ENCODE measurements at places on chromosomes 11 and 22.
A peak's percentile ranks its signal among the peaks of the same experiment; 100 is the strongest.

DNA sequence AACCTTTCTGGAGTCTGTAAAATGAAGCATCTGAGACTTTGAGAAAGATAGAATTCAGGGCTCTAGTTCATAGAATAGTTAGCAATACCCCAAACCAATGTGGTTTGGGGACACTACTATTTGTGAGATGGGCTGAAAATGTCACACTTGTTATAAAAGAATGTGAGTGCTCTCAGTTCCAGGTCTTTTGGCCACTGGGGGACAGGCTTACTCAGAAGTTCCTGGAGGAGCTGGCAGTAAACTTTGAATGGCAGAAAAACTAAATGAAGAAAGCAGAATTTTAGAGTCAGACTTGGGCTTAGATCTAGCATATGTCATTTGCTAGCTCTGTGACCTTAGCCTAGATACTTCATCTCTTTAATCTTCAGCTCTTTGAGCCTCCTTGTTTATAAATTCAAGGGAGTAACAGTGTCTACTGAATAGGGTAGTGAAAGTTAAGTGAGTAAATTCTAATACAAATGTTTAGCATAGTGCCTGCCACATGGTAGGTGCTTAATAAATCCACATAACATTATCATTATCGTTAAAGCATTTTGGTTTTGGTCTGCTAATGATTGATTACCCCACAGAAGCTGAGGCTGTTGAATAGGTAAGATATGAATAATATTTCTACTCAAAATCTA is 3.7 kb downstream of the LYVE1 start:
- no peak for DNase-seq

GRCh38 chr22:49097966-49098365 is 729.7 kb downstream of the BRD1 start:
- DNase-seq: no peak

GRCh38 chr22:30116362-30117117 is 36.3 kb downstream of the HORMAD2 start:
- DNase-seq: no peak

- no peak for DNase-seq
These were observed 3.2 kb downstream of the NCF4 start for GRCh38 chr22:36863979-36864378.

GRCh38 chr11:130145311-130145812 is 14.2 kb upstream of the ST14 start:
- no peak for DNase-seq

- no peak for DNase-seq
These were observed 106.9 kb downstream of the SYN3 start for GRCh38 chr22:32951076-32951806.

DNA sequence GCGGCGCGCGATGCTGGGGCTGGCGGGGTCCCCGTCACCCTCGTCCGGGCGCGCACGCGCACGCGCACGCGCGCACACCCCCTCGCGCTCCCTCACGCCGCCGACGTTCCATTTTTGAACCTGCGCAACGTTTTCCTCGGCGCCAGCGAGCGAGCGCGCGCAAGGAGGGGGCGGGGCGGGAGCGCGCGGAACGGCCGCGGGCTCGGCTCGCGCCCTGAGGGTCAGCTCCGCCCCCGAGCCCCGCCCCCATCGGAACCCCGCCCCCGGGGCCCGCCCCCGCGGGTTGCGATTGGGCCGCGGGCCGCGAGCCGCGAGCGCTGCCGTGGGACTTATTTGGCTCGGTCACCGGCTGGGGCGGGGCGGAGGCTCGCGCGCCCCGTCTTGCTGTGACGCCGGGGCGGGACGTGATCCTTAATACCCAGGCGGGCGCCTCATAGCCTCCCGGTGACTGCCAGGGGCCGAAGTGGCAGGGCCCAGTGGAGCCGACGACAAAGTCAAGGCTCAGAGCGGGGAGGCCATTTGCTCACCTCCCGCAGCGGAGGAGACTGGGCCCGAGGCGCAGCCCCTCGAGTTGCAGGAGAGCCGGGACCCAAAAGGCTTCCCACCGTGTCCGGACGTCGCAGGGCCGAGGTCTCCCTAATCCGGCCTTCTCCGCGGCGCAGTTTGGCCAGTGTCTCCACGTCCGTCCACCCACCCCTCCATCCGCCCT is at the start of gene CBX7:
CBX7 (minus strand) TSS at position 170 of the 709 bp plus-strand sequence. CDS start 236 bp downstream, outside the sequence.
- DNase-seq: peak; percentile 100

- DNase-seq: no peak
These were observed 134.9 kb downstream of the MYO18B start for GRCh38 chr22:25876871-25877270.

GRCh38 chr11:105328061-105328460 is 188.5 kb upstream of the CARD18 start:
- no peak for DNase-seq

GRCh38 chr11:65572356-65573051 is at the start of gene FAM89B:
FAM89B (plus strand) TSS chr11:65572538; CDS start chr11:65572670, 132 bp downstream.
- peak; percentile 87 for DNase-seq

GRCh38 chr11:834371-835316 is 1.9 kb downstream of the CD151 start:
- no peak for DNase-seq

DNA sequence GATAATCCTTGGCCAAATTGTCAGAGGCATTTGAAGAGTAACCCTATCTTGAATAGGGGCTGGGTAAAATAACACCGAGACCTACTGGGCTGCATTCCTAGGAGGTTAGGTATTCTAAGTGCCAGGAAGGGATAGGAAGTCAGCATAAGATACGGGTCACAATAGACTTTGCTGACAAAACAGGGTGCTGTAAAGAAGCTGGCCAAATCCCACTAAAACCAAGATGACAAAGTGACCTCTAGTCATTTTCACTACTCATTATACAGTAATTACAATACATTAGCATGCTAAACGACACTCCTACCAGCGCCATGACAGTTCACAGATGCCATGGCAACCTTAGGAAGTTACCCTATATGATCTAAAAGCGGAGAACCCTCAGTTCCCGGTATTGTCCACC is 964 bp upstream of the REXO2 start:
- DNase-seq: no peak

DNA sequence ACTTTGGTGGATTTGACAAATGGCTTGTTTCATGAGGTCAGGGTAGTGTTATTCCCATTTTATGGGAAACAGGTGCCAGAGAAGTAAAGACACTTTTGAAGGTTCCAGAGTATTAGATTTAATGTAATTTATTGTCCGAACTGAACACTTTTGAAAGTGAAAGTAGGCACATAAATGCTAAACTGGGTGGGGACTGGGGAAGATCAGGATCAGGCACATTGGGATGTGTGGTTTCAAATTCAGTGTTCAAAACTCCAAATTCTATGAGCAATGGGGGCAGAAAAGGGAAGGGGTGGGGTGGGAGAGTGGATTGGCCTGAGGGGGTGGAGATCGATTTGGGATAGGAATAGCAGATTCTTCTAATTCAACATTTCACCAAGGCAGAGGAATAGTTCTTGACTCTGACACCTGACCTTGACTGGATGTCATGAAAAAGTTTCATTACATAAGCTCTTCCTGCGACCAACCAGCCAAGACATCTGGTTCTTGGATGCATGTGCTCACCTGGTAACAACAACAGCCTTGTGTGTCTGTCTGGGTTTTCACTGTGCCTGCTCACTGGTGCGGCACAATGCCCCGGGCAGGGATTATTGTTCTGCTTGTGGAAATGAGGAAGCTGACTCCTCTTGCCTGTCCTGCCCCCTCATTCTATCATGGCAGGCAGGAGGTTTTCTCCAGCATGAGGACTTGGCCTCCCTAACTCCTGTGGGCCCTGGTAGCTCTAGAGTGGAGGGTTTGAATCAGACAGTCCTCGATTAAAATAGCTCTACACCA is 10.8 kb downstream of the PPFIBP2 start:
- no peak for DNase-seq

GRCh38 chr11:66112041-66112491 is 42.0 kb downstream of the PACS1 start:
- DNase-seq: no peak

- no peak for DNase-seq
These were observed 2.0 kb upstream of the NLRX1 start for GRCh38 chr11:119166368-119167076.

DNA sequence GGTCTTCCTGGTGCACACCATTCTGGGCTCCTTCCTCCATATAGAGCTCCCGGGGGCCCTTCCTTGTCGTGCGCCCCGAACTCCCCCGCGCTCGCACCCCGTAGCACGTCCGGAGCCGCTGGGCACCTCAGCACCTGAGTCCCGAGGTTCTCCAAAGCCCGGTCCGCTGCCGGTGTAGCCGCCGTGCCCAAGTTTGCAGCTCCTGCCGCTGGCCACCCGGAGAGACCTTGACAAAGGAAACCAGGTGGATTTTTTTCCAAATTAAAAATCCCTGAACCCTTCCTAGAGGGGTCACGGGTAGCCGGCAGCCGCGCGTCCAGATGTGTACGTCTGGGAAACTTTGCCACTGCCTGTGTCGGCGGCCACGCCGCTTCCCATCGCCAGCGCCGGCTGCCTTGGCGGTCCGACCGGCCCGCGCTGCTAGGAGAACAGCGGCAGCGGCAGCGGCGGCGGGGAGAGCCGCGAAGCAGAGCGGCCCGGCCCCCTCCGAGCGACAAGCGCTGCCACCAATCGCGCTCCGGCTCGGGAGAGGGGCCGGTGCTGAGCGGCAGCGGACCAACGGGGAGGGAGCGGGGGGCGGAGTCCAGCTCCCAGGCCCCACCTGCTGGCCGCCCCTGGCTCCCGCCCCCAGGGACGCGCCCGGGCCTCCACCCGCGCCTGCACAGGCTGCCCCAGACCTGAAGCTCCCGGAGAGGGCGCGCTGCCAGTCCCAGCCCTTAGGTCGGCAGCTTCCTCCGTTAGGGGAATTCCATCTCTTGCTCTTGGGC is at the start of gene GALNT18:
GALNT18 (minus strand) TSS at position 433 of the 767 bp plus-strand sequence.
- DNase-seq: peak; percentile 99

DNA sequence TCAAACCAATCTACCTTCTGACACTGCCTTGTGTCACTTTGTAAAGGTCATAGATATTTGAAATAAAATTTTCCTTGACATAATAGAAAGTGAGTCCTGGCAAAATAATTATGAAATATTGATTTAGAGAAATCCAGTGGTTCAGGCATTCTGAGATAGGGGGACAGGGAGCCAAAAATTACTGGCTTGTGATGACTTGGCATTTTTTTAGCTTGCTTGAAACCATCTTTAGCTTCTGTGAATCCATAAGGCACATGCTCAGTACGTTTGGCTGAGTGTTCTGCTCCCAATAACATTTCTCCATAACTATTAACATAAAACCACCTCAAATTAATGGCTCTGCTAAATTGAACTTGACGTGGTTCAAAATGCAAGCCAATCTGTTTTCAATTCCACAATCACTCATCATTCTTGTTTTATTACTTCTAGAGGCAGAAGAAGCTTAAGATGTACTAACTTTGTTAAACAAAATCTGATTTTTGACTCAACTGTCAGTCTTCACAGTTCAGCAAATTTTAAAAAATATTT is 209.0 kb downstream of the LRRC4C start:
- no peak for DNase-seq

DNA sequence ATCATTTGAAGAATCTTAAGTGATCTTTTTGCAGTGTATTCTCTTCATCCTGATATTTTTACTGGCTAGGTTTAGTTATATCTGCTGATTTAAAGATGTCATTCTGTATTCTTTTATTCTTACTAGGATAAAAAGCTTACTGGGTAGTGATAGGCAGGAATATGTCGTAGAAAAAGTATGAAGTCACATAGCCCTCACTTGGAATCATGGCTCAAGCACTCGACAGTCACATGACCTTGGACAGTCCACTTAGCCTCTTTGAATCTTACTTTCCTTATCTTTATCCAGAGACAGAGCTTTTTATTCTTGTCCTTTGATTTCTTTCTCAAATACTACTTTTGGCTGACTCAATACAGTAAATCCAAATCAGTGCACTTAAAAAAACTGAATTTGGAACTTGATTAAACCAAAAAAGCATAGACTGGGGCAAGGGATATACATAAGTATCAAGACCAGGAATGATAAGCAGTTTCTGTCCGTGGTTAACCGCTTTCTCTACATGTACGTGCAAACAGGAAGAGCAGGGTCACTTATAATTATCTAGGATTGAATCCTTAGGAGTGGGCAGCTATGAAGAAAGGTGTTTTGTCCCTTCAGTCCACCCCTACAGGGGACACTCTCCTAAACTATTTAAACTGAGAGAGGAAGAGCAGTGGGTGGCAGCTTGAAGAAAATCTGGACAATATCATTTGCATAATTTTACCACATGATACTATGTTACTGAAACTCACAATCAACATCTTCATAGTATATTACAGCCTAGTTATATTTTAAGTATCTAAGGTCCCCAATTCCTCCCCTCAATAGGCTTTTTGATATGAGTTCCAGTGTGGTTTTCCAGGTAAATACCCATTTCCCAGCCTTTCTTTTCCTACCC is 8.0 kb downstream of the MMP7 start:
- no peak for DNase-seq

DNA sequence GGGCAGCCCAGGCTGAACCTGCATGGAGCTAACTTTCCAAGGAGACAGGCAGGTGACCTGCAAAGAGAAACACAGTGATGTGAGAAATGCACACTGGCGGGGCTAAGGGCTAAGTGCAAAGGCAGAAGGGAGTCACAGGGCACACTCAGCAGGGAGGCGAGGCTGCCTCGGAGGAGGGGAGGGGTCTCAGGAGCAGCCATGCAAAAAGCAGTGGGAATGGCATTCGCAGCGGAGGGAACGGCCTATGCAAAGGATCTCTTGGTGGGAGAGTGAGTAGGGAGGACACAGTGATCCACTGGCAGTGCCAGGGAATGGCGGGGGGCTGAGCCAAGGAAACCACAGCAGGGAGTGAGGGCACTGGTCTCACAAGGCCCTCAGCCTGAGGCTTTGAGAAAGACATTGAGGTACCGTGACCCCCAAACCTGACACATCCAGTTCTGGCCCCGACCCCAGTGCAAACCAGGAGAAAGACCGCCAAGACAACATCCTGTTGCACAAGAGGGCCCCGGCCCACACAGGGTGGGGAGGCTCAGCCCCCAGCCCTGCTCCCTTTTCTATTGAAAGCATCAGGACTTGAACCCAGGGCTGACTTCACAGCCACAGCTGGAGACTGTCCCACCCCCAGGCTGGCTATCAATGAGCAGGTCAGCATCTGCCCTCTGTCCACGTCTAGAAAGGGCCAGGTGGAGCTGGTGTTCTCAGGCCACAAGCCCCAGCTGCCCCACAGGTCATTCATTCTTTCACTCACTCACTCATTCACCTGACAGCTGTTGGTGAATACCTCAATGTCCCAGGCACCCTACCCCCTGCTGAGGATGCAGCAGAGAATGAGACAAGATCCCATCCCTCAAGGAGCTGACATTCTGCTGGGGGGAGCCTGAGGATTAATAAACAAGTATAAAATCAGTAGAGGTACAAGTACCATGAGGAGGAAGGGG is 50.7 kb downstream of the IGLL1 start:
- DNase-seq: no peak

- DNase-seq: no peak
These were observed 15.1 kb upstream of the AIFM3 start for GRCh38 chr22:20951932-20952380.

Measured in GM20000 (cell line).